Hematopoietic multipotent progenitor cell treated with erythropoietin and hydrocortisone succinate and interleukin-3 and kit ligand, for 6 days (in vitro differentiated cells): ENCODE measurements at places on chromosomes 1 and 21.

GRCh38 chr1:236480758-236481436, 42.9 kb upstream of the LGALS8 start:
- no peak for DNase-seq

DNA sequence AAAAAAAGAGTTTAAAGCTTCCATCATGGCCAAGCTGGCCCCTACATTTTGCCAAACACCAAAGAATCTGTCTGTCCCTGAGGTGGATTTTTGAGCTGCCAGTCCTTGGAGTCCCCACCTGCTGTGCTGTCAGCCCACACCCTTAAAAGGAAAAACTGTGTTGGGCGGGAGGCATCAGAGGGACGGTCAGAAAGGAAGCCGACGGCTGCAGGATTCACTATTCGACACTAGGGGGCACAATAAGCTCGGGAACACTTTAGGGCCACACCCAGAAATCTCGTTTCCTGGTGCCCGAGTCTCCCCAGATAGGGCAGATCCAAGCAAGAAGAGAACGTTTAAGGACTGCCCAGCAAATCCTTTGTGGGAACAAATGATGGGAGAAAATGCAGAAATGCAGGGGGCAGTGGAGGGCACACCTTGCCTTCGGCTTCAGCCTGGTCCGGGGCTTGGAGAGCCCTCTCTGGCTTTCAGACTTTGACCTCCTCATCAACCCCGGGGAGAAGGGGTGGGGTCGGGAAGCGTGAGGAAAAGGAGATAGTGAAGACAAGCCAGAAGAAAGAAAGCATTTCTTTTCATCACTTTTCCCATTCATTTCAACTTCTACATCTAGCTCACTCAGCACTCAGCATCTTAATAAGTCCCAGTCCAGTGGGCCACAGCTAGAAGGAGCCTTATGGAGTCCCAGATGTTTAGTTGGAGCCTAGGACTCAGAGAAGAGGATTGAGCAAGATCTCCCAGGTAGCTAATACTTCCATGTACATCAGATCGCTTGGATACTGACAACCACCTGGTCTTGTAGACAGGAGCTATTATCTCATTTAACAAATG, 5.0 kb upstream of the CTTNBP2NL start:
- peak; percentile 95 for DNase-seq

DNA sequence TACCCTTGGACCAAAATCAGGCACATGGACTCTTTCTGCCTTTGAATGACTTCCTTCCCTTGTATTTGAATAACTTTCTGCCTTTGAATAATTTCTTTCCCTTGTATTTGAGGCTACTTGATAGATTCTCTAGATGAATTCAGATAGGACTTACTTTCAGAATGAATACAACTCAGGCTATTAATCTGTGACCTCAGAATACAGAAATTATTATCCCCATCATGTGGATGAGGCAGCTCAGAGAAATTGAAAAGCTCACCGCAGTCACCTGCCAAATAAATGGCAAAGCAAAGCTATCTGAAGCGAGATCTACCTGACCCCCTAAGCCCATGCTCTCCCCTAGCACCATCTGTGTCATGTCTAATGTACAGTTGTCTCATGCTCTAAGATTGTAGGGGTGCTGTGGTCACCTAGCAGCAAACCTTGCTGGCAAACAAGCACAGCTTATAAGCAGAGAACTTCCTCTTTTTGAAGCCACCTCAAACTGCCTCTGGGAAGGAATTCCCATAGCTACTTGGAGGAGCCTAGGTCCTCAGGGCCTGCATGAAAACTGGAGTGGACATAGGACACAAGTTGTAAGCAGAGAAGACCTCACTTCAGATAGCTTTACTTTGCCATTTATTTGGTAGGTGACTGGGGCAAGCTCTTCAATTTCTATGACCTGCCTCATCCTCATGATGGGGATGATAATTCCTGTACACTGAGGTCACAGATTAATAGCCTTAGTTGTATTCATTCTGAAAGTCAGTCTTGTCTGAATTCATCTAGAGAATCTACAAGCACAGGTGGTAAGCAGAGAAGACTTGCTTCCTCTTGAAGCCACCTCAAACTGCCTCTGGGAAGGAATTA, 66.1 kb downstream of the FASLG start:
- peak; percentile 43 for DNase-seq

GRCh38 chr1:229980009-229980408, 87.0 kb upstream of the GALNT2 start:
- DNase-seq: no peak

GRCh38 chr21:18104802-18105201, 139.8 kb upstream of the CHODL start:
- DNase-seq: no peak
